HTR-8/SVneo (cell line): ENCODE measurements at places on chromosomes 7 and 10.
A peak's percentile ranks its signal among the peaks of the same experiment; 100 is the strongest.

GRCh38 chr10:30596013-30596412, 33.5 kb downstream of the LYZL2 start:
- DNase-seq = no peak

DNA sequence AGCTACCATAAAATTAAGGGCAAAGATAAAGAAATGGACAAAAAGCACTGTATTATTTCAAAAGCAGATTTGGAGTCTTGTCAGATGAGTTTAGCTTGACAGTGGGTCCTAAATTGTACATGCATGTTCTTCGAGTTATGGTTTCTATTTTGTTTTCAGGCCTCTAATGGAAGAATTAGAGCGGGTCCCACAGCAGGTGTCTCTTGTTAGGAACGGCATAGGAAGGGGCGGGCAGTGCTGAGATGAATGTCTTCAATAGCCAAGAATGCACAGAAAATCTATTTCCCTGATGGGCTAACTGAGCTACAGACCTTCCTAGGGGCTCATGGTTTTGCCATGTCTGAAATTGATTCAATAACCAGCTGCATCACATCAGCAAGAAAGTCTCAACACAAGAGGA, 304.4 kb downstream of the FRMD4A start:
- DNase-seq = no peak

GRCh38 chr7:125347269-125347668, 417.6 kb upstream of the POT1 start:
- DNase-seq = no peak

DNA sequence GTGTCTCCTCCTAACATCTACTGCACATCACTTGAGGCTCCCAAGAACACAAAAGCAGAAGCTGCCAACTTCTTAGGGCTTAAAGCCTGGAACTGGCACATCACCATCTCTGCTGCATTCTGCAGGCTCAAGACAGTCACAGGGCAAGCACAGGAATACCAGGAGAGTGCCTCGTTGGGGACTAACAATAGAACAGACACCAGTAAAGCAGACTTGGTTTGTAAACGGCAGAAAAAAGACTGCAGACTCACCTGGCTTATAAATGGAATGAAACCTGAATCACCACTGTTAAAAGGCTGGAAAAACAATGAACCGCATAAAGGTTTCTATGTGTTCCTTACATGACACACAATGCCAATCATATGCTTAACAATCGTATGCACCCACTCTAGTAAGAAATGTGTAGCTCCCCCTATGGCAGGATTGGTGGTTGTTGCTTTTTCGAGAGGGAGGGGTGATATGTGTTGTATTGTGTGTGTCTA, 12.8 kb downstream of the RHEB start:
- DNase-seq = no peak

DNA sequence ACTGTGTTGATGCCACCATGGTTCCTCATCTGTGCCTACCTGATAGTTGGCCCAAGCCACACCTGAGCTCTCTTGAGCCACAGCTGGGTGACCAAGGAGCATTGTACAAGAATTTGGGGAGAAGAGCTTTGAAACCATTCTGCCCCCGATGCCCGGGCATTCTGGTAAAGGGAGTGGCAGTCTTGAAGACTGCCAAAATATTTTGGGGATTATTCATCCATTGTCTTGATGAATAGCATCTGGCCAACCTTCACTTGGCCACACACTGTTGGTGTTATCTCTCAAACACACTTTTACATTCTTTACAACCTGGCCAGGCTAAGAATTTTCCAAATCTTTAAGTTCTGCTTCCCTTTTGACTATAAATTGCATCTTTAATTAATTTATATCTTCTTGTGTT, 113.1 kb upstream of the PCBD1 start:
- no peak for DNase-seq

- DNase-seq = no peak
These were observed at the start of gene CALHM3 for GRCh38 chr10:103479135-103479534. Gene CALHM3 (minus strand): TSS chr10:103479240. CDS start chr10:103479032, 208 bp downstream.

GRCh38 chr10:123906884-123907652, 15.5 kb upstream of the CPXM2 start:
- DNase-seq = no peak

GRCh38 chr7:49333180-49333881, 409.0 kb downstream of the CDC14C start:
- no peak for DNase-seq

DNA sequence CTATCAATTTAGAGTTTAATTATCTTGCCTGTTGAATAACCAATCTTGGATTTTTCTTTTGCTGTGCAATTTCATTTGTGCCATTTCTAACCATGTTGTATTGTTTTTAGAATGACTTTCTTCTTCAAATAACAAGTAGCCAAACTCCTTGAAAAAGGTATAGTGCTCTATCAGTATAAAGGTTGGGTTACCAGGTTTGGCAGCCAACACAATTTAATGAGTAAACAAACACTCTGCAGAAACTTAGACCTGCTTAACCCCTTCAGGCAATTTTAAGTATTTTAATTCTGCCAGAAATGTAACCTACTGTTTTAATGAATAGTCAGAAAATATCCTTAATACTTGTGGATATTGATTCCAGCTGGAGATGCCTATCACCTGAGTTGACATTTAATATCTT, 299.8 kb downstream of the ARL4A start:
- no peak for DNase-seq

DNA sequence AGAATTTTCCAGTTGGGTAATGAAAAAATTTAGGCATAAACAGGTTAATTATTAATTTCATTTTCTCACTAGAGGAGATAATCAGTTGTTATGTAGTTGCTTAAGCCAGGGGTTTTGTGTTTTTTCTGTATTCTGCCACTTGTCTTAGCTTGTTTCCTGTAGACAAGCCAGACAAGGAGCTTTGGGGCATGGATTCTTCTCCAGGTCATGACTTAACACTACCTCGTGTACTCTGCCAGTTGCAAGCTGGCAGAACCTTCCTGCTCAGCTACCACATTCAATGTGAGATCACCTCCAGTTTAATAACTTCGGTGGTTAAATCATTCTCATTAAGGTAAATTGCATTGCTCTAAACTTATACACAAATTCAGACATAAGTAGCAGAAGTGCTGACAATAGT, 1.8 kb downstream of the CCM2 start:
- DNase-seq = no peak

- no peak for DNase-seq
These were observed 79.6 kb upstream of the FOXP2 start for GRCh38 chr7:114334989-114335388.

GRCh38 chr10:28777911-28778310, 100.6 kb downstream of the BAMBI start:
- no peak for DNase-seq

DNA sequence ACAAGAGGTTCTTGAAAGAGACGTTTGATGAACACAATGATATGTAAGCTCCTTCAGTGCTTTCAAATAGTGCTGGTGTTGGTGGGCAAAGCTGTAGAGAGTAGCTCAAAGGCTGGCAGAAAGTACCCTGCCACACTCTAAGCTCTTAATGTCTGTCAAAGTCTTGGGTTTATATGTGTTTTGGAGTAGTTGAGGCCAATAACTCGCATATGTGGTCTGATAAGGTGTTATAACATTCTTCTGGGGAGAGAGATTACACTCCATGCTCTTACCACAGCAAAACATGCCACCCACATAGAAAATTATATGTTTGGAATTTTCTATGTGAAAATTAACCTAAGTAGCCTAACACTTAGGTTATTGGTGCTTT, 30.8 kb upstream of the NME8 start:
- no peak for DNase-seq

DNA sequence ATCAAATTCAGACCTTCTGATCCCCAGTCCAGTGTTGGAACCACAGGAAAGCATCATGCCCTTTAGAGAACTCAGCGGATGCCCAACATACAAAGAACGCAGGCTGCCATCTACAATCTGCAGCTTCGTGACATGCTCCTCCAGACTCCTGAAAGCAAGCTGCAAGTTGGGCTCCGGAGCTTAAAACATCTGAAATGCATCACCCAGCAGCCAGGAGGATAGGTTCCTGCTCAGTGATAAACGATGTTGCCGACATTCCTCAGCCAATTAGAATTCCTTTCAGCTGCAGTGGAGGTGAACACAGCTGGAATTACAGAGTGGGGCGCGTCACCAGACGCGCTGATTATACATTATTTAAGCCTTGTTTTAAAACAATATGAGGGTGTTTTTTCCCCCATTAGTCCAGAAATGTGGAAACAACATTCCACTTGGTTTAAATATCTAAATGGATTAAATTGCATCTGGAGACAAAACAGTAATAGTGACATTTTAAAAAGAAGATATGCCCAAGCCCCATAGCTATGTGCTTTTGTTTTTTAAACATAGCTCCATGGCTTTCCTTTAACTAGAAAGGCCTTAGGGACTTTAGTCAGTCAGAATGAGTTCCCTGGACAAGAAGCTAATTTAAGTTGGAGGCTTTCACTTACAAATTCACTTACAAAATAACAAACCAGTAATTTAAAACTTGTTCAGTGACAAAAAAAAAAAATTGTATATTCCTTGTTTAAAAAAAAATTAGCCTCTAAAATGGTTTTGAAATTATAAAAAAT, 6.3 kb downstream of the SMURF1 start:
- DNase-seq = peak; percentile 31

- no peak for DNase-seq
These were observed 24.9 kb upstream of the KNDC1 start for GRCh38 chr10:133135116-133135465.

DNA sequence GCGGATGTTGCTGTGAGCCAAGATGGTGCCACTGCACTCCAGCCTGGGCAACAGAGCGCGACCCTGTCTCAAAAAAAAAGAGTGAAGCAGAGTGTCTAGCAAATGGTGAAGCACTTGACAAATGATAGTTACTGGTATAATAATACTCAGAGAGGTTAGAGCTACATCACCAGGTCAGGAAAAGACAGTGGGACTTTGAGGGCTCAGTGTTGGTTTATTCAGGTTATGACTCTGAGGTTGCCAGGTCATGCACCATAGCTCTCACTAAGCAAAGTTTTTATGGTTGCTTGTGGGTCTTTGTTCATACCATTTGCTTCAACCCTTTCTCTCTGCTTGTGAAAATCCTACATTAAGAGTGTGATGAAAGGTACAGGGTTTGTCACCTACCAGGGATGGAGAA, 13.6 kb downstream of the MRPS33 start:
- no peak for DNase-seq

DNA sequence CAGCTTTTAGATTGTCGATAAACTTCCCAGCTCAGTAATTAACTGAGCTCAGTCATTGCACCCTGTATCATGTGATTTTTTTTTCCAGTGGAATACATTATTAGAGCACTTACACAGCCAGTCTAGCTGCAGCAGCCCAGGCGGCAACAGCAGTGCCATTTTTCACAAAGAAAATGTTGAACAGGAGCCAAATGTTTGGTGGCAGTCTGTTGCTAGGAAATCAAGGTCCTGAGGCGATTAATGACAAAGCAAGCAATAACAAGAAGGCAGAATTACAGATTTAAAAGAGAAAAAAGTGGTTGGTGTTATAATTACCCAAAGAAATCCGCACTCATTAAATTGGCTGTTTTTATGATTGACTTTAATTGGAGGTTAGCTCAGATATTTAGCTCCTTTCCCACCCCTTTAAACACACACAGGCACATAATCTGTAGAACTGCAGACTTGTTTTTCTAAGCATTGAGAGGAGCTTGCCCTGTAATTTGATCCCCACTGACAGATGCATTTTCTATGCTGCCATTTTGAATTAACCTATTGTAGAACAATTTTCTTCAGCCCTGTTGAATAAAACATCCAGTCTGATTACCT, 267.4 kb downstream of the ADK start:
- no peak for DNase-seq

GRCh38 chr7:99024066-99024465, 119.8 kb downstream of the SMURF1 start:
- DNase-seq = no peak

- DNase-seq = peak; percentile 64
These were observed 208.7 kb upstream of the ZNF32 start for GRCh38 chr10:43857206-43857930.

DNA sequence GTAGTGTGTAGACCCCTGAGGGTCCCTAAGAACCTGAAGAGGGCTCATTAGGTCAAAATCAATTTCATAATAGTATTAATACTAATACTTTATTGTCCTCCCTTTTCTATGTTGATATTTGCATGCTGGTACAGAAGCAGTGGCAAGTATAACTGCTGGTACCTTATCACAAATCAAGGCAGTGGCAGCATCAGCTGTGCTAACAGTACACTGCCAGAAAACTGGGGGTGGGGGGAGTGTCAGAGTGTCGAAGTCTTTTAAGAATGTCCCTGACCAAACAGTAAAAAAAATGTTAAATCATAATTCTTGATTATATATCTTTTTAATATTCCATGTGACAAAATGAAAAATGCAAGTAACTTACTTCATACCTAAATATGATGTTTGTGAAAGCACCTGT, 716.9 kb downstream of the MAGI2 start:
- DNase-seq = no peak

DNA sequence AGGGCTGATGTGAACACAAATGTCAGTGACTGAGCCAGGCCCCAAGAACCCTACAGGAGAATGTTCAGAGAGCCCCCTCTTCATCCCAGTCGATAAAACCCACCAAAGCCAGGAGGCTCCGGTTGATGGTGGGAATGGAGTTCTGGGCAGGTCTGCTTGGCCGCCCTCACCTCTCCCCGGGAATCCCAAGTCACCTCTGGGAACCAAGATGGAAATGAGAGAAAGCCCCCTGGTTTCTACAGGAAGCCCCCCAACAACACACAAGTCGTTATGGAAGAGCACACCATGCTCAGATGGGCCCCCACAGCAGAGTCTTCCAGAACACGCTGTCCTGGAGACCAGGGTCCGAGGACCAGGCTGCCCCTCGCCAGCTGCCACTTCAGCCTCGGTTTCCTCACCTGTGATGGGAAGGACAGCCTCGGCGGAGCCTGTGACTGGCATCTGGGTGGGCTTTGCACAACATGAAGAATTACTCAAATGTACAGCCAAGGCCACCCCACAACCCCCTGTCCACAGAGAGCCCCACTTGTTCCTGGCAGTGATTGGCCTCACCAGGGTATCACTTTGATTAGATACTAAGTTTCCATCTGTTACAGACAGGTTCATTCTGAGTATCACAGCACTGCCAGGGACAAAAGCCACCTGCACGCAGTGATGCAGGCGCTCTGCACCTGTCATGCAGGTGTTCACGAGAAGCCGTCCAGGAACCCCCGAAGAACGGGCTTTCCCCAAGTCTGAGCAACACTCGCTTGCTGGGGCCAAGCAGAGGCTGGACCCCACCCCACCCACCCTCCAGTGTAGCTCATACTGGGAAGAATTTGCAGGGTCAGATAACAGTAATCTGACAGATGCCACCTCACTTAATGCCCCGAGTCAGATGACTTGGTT, 57.6 kb downstream of the MKI67 start:
- no peak for DNase-seq

DNA sequence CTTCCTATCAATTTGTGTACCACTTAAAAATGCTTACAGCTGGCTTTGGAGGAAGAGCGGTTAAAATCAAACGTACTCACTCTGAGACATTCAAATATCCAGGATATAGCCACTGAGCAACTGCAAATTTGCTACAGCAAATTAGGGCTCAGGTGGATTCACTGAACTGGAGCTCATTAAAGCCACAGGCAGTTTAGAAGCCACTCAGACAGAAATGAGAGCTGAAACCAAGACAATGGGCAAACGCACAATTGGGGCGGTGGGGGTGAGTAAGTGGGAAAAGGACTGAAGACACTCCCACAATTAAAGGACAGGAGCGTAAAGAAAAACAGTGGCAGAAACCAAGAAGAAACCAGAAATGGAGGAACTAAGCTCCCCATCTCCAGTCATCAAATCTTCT, 20.5 kb downstream of the MPP7 start:
- no peak for DNase-seq
